ENCODE measurements at places on chromosomes 1 and 21.
A peak's percentile ranks its signal among the peaks of the same experiment; 100 is the strongest.

- no peak for DNase-seq
These were observed 10.7 kb downstream of the TRIM46 start for GRCh38 chr1:155184351-155184811.

GRCh38 chr1:7388141-7388487 is 383.0 kb upstream of the VAMP3 start:
- DNase-seq = no peak

DNA sequence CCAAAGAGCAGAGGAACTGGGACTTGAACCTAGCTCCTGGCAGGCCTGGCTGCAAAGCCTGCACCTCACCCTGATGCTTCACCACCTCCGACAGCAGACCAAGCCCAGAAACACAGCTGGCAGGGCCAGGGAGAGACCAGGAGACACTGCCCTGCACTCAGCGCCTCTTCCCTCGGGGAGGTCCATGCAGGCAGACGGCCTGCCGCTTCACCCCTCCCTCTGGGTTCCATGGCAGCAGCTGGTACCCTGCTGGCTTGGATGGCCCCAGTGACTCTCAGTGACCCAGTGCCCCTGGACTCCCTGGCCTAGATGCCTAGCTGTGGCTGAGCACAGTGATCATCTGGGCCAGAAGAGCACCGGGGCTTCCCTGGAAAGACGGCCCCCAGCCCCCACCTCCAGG is 65.3 kb upstream of the TARDBP start:
- DNase-seq = no peak

- DNase-seq = peak; percentile 7
These were observed 10.1 kb downstream of the ATF3 start for GRCh38 chr1:212618466-212619210.

DNA sequence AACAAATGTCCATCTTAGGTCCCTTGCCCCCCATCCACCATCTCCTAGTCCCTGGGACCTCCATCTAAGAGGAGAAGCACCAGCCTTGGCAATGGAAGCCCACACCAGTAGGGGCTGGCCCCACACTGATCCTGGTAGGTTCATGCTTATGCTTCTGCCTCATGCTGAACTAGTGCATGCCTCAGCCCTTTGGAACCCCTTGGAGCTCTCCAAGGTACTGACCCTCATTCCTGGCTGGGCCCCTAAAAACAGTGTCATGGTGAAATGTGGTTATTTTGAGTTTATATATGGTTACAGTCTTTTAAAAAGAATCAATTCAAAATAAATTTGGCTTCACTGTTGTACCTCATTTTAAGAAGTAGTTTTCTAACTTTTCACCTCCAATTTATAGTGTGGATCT is 108.3 kb downstream of the HIVEP3 start:
- peak; percentile 56 for DNase-seq

GRCh38 chr1:86645851-86646250 is 58.5 kb upstream of the SH3GLB1 start:
- DNase-seq = no peak

DNA sequence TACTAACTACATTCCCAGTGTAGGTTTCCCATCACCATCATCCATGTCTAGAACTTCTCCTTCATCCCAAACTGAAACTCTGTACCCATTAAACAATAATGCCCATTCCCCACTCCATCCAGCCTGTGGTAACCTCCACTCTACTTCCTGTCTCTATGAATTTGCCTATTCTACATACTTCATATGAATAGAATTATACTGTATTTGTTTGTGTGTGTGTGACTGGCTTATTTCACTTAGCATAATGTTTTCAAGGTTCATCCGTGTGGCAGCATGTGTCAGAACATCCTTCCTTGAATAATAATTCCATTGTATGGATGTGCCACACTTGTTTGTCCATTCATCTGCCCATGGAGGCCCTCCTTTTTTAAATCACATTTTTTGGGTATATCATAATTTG is 35.7 kb downstream of the ATP2B4 start:
- DNase-seq = no peak

GRCh38 chr21:41819856-41820281 is 53.0 kb upstream of the RIPK4 start:
- no peak for DNase-seq

- no peak for DNase-seq
These were observed 25.9 kb downstream of the KCNC4 start for GRCh38 chr1:110235834-110236682.

DNA sequence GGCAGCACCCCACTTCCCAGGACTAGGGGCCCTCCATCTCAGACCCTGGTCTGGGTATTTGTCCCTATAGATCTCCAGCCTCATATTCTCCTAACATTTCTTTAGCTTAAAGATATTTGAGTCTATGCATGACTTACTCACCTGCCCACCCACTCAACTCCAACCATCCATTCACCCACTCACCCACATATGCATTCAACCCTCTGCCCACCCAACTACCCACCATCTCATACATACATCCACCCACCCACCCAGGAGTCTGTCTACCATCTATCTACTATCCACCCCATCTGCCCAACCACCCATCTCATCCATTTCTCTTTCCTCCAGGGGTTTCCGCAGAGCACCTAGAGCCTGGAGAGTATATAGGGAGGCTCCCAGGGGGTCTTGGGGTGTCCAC is 42.7 kb downstream of the FAAH start:
- no peak for DNase-seq

- DNase-seq = no peak
These were observed 144.6 kb downstream of the LRIG2 start for GRCh38 chr1:113217447-113218208.

DNA sequence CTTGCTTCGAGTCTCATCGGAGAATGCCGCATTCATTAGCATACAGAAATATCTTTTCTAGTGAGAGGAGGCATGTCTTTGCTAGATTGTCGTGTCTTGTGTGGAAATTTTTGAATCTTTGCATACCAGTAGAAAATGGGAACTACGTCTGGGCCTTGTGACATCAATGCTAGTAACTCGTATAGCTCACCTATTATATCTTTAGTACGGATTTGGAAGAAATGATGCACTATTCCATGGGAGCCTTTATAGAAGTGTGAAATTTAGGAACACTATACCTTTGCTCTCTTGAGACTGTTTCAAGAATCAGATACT is 835 bp downstream of the UHMK1 start:
- DNase-seq = no peak

DNA sequence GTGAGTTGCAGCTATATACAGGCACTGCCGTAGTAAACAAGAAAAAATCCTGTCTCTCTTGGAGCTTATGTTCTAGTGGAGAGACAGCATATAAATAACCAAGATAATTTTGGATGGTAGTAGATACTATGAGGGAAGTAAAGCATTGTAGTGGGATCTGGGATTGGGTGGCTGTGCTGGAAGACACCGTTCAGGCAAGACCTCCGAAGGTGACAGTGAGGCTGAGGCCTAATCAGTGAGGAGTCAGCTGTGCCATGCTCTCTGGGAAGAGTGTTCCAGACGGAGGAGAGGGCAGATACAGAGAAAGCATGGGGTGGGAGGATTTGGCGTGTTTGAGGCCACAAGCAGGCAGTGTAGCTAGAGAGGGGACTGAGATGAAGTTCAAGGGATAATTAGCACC is 6.0 kb downstream of the TMEM222 start:
- DNase-seq = no peak

DNA sequence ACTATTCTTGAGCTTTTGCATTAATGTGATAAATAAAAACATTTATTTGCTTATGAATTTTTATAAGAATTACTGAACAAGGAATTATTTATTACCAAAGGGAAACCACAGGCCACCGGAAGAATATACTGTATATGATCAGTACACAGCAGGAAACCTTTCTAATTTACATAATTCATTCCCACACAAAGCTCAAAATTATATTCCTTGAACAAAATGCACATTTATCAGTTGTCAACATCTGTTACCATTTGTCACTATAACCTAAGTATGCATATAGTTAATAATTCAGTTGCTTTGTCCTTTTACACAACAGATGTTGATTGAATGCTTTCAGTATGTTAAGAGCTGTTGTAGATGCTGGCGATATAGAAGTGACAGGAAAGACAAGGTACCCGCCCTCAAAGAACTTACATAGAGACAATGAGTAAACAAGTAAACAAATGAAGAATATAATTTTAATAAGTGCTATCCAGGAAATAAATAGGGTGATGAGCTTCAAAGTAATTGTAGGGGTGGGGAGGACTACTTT is 27.2 kb downstream of the VPS45 start:
- peak; percentile 15 for DNase-seq

GRCh38 chr1:236952246-236953003 is 51.8 kb downstream of the MT1HL1 start:
- DNase-seq = no peak

DNA sequence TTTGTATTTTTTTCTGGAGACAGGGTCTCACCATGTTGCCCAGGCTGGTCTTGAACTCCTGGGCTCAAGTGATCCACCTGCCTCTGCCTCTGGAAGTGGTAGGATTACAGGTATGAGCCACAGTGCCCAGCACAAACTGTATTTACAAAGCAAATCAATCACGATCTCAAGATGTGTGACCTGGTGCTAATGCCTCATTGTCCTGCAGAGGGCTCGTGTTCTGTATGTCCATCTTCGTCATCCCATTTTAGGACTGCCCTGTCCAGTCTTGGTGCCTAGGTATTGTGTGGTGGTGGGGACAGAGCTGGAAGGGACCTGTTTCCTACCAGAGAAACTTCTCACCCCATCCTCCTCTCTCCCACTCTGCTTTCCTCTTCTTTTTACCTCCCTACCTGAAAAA is 20.2 kb downstream of the PROK1 start:
- DNase-seq = no peak

GRCh38 chr1:53061123-53061858 is 722 bp upstream of the PODN start:
- DNase-seq = no peak

DNA sequence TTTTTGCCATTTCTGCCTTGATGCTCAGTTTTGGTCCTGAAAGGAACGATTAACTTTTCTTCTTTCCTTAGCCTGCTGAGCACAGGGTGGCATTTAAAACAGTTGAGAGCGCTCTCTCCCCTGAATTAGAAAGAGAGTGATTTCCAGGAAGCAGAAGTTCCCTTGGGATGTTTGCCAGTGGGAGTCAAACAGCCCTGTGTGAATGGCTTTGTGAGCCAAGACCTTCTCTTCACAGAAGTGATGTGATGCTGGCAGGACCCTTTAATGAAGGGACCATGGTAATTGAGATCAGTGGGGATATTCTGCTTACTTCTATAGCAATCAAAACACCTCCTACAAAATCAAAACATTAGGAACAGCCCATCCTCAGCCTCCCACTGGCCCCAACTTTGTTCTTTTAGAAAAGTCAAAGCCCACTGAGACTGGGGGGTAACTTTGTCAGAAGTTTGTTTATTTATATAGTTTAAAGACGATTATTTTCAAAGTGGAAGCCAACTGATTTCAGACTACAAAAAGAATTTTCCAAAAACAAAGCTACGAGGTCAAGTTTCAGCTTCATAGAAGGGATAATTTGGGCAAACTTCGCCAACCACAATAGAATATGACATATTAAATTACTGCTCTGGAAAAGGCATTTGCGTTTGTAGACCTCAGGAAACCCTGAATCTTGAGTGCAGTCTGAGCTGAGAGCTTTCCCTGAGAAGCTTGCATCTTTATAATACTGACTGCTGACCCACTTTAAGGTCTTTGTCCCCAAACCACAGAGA is 122.7 kb downstream of the GABPA start:
- DNase-seq = no peak

DNA sequence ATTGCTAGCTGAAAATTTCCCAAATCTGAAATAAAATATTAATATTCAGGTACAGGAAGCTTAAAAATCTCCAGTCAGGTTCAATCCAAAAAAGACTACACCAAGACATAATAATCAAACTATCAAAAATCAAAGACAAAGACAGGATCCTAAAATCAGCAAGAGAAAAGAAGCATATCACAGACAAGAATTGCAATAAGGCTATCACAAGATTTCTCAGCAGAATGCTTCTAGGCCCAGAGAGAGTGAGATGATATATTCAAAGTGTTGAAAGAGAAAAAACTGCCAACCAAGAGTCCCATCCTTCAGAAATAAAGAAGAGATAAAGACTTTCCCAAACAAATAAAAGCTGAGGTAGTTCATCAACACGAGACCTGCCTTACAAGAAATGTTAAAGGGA is 5.0 kb upstream of the SELP start:
- no peak for DNase-seq

DNA sequence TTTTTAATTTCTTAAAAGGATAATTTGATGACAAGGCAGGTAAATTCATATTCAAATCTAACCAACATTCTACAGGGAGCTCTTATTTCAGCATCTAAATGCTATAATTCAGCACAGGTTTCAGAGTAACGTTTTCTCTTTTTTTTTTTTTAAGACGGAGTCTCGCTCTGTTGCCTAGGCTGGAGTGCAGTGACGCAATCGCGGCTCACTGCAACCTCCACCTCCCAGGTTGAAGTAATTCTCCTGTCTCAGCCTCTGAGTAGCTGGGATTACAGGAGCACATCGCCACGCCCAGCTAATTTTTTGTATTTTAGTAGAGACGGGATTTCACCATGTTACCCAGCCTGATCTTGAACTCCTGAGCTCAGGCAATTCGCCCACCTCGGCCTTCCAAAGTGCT is 66.5 kb downstream of the EIF4G3 start:
- DNase-seq = no peak

GRCh38 chr21:17428484-17428869 is 84.4 kb upstream of the CXADR start:
- DNase-seq = no peak

GRCh38 chr21:43903451-43904091 is 38.5 kb downstream of the AGPAT3 start:
- no peak for DNase-seq

- DNase-seq = no peak
These were observed 122.7 kb downstream of the FASLG start for GRCh38 chr1:172781513-172782140.

GRCh38 chr1:151267760-151268159 is 13.2 kb downstream of the PSMD4 start:
- DNase-seq = no peak

DNA sequence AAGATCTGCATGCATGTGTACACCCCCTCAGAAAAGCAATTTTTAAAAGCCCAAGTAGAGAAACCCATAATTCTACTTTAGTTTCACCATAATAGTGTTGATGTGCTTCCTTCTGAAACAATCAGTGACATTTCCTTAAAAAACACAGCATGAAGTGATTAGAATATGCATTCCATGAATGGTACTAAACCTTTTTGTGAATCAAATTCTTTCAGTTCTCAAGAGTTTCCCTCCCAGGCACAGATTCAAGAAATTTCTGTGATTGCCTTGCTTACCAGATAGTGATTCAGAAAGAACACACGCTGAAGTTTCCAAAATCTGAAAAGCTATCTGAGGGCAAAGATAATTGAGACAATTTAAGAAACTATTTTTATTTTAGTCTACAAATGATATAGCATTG is 136.4 kb upstream of the ADGRL2 start:
- DNase-seq = no peak

- DNase-seq = no peak
These were observed 6.9 kb downstream of the SERTAD4 start for GRCh38 chr1:210239349-210240111.

DNA sequence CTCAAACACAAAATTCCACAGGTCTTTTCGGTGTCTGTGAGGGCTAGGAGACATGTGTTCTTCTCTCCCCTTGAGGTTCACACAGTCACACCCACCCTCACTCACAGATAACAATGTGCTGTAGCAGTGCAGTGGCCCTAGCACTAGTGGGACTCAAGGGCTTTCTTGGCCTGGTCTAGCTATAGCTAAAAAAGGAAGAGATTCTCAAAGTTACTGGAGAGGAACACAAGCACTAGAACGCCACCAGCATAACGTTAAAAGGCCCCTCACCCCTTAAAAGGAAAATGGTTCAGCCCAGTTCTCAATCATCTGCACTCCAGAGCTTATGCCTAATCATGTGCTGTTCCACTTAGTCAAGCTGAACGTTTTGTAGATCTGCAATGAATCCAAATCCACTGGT is 39.5 kb downstream of the RGS8 start:
- no peak for DNase-seq

GRCh38 chr1:36773827-36774541 is 260.3 kb downstream of the GRIK3 start:
- DNase-seq = no peak
